ENCODE measurements at places on chromosomes 2 and 18.

GRCh38 chr2:144459937-144460336, 60.0 kb downstream of the ZEB2 start:
- no peak for DNase-seq

DNA sequence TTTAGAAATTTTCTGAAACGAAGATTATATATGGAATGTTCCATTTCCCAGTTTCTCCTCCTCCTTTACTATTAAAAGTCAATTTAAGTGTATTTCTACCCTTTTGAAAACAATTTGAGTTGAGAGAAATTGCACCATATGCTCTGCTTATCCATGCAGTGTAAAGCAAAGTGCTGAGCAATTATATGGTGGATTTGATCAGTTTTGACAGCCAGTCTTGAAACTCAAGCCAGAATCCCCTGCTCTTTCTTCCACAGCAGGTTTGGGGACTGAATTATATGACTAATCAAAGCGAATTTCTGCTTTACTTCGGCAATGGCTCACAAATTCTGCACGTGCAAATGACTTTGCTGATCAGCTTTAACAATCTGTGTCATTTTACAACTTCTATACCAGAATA, 1183.6 kb downstream of the LRP1B start:
- no peak for DNase-seq

GRCh38 chr2:101900375-101900774, 91.4 kb upstream of the IL1R2 start:
- no peak for DNase-seq

- DNase-seq = no peak
Observed at GRCh38 chr2:160271171-160272086, 71.4 kb upstream of the ITGB6 start.

- no peak for DNase-seq
Observed at GRCh38 chr2:158624071-158624667, 167.4 kb downstream of the PKP4 start.

GRCh38 chr2:36620321-36620720, 22.4 kb upstream of the FEZ2 start:
- DNase-seq = no peak

GRCh38 chr18:8813611-8814010, 108.3 kb downstream of the MTCL1 start:
- DNase-seq = no peak

DNA sequence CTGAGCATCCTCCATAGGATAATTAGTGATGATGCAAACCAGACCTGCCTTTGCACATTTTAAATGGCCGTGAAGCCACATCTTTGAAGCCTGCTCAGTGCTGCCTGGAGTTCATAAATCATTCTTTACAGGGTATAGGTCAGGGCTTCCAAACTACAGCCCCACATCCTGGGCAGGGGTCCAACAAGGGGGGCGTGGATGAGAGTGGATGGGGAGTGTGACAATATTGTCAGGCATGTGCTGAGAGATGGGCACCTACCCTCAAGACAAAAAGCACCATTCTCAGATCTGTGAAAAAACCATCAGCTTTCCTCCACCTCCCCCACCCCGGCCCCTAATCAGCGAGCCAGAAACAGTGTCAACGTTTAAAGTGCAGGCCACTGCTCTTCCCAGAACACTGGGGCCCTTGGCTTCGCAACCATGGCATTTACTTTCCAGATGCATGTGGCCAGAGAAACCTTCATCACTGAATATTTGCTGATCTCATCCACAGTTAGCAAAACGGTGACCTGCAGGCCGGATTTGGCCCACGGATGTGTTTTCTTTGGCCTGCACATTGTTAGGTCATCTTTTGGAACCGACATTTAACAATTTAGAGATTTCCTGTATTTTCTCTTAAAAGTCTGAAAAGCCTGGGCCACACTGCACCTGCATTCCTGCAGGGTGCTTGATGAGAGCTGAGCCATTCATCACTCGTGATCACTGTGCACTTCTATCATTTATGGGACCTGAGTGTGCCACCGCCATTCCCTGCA, 130.7 kb downstream of the ANKRD44 start:
- DNase-seq = no peak

DNA sequence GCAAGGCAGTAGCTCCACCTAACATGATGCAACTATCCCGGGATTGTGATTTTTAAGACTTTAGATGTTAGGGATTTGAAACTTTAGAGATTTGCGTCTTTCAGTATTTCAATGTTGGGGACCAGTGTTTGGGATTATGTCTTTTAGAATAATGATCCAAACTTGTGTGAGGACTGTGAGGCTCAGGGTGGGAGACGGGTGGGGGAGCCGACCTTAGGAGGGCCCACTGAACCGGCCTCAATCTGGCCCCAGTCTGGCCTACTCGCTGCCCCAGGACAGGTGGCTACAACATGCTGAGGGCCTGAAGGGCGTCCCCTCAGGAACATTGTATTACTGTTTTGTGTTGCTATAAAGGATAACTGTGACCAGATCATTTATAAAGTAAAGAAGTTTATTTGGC, 10.7 kb downstream of the AMER3 start:
- DNase-seq = no peak

DNA sequence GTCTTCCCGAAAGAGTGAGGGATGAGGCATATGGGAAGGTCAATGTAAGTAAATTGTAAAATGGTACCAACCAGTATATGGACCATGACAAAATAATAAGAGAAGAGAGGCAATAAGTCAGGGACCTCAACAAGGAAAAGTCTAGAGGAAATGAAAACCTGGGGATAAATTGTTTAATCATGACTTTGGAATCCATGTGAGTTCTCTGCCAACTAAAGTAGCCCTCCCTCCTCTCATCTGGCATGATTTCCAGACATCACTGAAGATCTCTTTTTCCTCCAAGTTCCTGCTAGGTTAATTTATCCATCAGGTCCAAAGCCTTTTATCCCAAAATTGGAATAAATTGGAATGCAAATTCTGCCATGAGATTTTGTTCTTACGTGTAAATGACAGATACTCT, 417.9 kb downstream of the NRXN1 start:
- DNase-seq = no peak

- no peak for DNase-seq
Observed at GRCh38 chr2:226578373-226578772, 221.2 kb downstream of the IRS1 start.

- no peak for DNase-seq
Observed at GRCh38 chr2:218867900-218868299, 8.3 kb downstream of the WNT6 start.

DNA sequence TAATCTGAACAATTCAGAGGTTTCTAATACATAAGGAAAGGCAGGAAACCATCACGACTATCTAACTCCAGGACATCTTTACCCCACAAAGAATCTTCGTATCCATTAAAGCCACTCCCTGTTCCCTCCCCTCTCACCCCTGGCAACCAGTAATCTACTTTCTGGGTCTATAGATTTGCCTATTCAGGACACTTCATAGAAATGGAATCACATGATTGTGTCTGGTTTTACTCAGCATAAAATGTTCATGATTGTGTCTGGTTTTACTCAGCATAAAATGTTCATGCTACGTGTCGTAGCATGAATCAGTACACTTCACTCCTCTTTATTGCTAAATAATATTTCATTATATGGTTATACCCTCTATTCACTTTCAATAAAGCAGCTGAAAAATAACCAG, 11.6 kb downstream of the FECH start:
- no peak for DNase-seq

- no peak for DNase-seq
Observed at GRCh38 chr18:21900605-21901352, 160.2 kb downstream of the MIB1 start.

DNA sequence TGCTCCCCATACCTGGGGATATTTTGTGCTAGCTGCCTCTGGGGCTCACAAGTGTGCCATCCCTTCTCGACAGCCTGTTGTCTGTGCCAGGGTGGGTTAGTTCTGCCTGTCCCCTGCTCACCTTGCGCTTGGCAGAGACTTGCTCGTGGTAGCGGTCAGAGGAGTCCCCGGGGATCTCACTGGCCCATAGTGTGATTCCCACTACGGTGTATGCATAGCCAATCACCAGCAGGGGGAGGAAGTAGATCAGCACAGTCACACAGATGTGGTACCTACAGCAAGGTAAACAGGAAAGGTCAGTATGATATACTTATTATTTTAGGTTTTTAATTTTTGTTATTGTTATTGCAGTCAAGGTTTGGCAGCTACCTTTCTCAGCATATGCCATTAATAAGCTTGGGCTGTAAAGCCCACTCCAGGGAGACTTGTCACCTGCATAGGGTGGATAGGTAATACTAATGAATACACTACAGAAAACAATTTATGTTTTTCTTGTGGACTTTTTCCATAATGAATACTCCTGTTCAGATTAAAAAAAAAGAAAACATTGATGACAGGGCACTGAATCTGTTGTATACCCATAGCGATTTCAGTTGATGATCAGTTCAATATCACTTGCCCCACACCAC, 95.2 kb downstream of the POLE4 start:
- DNase-seq = no peak

DNA sequence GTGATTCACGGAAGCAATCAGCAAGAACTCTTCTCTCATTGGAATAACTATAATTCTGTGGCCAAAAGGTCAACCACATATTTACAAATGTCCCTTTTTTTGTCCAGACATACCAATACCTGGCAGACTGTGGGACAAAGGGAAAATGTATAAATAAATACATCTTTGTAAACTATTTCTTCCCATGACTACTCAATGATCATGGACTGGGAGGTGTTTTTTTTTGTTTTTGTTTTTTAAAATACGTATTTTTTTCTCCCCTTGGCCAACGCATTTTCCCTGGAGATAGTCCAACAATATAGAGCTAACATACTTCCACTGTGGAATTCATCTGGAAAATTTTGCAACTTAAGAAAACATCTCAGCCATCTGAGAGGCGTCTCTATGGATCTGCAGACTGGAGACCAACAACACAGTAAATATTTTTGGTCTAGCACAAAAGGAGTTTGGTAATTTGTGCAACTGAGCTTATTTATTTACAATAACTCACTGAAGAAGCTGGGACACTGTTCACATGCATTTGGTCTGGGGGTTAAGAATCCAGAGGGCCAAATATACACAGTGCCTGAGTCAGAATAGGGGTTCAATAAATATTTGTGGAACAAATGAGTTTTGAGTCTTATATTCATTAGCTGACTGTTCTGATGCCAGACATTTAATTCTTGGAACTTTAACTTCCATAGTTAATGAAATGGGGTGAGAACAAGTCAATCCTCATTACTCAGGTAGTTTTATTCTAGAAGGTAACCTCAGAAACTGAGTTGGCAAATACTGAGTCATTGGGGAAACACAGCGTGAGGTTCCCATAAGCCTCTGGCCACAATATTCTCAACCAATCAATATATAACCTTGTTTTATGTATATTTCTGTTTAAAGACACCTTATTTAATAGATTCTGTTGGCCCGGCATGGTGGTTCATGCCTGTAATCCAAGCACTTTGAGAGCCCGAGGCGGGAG, 36.2 kb downstream of the CCBE1 start:
- no peak for DNase-seq

DNA sequence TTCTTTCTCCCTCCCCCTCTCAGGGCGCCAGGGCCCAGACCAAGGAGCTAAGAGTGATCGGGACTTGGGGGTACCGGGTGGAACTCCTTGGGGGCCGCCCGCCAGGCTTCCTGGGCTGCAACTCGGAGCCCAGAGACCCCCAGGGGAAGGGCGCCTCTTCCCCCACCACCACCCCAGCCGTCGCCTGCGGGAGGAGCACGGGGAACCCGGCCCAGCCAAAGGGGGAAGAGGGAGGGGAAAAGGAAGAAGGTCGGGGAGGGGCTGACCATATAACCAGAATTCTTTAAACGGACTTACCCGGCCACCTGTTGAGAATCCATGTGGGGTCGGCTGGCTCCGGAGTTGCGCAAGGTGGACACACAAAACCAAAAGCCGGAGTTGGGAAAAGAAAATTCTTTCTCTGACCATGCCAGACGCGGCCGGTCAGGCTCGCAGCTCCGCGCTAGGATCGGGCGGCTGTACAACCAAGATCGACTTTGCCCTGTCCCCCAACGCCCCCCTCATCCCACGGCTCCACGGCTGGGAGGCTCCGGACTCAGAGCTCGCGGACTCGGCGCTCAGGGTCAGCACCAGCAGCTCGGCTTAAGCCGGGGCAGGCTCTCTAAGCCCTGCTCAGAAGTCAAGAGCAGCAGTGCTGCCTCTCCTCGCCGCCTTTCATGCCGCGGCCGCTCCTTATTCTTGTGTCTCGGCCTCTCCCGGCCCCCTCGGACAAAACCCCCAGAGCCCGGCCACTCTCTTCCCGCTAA, 6.3 kb upstream of the SIX3 start:
- DNase-seq = no peak

GRCh38 chr18:63339920-63340484, 20.4 kb upstream of the BCL2 start:
- no peak for DNase-seq

DNA sequence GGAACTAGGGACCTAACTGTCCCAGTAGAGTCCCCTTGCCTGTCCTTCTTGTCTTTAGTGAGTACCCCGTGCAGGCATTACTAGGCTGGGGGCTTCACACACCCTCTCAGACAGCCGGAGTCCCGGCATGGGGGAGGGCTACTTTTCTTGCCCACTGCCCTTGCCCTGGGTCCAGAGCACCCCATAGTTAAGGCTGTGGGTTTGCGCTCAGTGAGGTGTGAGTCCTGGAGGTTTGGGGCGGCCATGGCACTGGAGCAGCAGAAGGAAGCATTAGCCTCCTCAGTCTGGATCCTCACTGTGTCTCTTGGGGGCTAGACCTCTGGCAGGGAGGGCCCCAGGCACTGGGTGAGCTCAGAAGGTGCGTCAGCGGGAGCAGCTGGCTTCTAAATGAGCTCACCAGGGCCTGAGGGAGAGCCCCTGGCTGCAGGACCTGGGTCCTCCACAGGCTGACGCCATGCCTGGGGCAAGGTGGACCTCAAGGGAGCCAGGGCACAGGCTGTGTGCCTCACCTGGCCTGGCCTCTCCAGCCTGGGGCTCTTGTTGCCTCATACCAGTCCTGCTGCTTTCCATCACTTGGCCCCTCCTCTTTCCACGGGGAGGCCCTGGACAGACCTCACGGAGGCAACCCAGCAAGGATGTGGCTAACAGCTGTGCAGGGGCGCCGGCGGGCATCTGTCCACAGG, 27.4 kb downstream of the HS6ST1 start:
- DNase-seq = no peak

- DNase-seq = no peak
Observed at GRCh38 chr2:210461401-210461800, 15.2 kb downstream of the LANCL1 start.

DNA sequence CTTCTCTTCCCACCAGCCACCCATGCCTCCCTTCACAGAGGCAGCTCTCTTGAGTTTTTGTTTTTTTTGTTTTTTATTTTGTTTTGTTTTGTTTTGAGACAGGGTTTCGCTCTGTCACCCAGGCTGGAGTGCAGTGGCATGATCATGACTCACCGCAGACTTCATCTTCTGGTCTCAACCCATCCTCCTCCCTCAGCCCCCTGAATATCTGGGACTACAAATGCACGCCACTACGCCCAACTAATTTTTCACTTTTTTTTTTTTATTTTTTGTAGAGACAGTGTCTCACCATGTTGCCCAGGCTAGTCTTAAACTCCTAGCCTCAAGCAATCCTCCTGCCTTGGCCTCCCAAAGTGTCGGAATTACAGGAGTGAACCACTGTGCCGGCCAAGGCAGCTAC, 161.4 kb downstream of the TRABD2A start:
- DNase-seq = no peak

GRCh38 chr18:55403421-55403949, 184.5 kb downstream of the TCF4 start:
- DNase-seq = no peak
